ENCODE measurements at places on chromosomes 4 and X. TPM values are rescaled to one million over a fixed set of nuclear protein-coding genes. Genes with fewer than 3 reads are reported as not detected.
A peak's percentile ranks its signal among the peaks of the same experiment; 100 is the strongest.

DNA sequence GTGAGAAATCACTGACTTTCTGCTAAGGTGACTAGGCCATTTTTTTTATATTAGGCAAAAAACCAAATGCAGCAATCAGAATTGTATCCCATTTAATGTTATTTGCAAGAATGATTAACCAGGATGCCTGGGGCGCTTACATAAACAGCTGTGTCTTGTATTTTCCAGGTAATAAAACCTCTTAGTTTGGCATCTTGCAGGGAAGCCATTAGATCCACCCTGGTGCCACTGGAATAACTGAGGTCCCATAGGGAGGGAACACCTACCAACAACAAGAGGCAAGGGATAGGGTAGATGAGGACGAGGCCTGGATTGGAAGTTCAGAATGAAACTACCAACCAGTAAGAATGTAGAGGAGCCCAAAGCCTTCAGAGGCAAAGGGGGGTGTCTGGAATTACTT is 288.3 kb downstream of the ARHGAP24 start:
- DNase-seq = no peak

- no peak for DNase-seq
These were observed 273.3 kb upstream of the FAT4 start for GRCh38 chr4:125041372-125041930.

Gene BTK
- polyA plus RNA-seq = not detected

GRCh38 chr4:119038116-119038841 is 97.4 kb upstream of the MYOZ2 start:
- DNase-seq = peak; percentile 40

GRCh38 chr4:83860200-83860599 is 324.3 kb downstream of the GPAT3 start:
- no peak for DNase-seq

GRCh38 chrX:136115126-136115903 is 32.0 kb upstream of the FHL1 start:
- DNase-seq = peak; percentile 16

- DNase-seq = peak; percentile 97
These were observed 164.9 kb downstream of the MAML3 start for GRCh38 chr4:139988863-139989765.

- DNase-seq = no peak
These were observed 75.9 kb upstream of the LEF1 start for GRCh38 chr4:108244606-108245005.

Gene ENOX2
- 5.9 TPM for polyA plus RNA-seq

- peak; percentile 53 for DNase-seq
These were observed 62.6 kb upstream of the ALB start for GRCh38 chr4:73341454-73341853.

- DNase-seq = no peak
These were observed 364.6 kb downstream of the ZIC3 start for GRCh38 chrX:137930533-137930932.

DNA sequence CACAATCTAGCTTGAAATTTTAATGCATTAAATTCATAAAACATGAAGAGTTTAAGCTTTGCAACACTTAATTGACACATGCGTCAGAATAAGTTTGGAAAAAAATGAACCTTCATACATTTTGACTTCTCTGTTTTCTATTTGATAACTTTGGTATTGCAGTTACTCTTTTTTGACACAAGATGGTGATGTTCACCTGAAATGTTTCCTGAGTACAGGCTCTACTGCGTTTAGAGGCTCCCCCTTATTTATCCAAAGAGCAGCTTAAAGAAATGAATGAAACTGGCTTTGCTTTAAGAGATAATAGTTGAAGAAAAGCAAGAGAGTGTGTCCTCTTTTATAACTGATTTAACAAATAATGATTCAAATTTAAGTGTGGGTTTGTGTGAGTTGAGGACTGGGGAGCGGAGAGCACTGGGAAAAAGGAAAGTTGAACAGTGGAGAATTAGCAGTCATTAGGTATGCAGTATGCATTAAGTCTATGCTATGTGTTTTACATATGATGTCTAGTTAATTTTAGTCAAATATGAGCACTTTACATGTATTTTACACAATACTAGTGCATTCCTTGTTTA is 180.6 kb upstream of the NUDT6 start:
- peak; percentile 69 for DNase-seq

Gene NHSL2
- polyA plus RNA-seq = 0.75 TPM

DNA sequence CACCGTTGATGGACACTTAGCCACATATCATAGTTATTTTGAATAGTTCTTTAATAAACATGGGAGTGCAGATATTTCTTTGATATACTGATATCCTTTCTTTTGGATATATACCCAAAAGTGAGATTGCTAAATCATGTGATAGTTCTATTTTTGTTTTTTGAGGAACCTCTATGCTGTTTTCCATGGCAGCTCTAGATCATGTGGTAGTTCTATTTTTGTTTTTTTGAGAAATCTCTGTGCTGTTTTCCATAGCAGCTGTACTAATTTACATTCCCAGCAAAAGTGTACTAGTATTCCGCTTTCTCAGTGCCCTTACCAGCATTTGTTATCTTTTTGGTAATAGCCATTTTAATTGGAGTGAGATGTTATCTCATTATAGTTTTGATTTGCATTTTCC is 3.6 kb downstream of the SH3BGRL start:
- no peak for DNase-seq

GRCh38 chr4:82380344-82380743 is 6.6 kb upstream of the HNRNPD start:
- DNase-seq = no peak

DNA sequence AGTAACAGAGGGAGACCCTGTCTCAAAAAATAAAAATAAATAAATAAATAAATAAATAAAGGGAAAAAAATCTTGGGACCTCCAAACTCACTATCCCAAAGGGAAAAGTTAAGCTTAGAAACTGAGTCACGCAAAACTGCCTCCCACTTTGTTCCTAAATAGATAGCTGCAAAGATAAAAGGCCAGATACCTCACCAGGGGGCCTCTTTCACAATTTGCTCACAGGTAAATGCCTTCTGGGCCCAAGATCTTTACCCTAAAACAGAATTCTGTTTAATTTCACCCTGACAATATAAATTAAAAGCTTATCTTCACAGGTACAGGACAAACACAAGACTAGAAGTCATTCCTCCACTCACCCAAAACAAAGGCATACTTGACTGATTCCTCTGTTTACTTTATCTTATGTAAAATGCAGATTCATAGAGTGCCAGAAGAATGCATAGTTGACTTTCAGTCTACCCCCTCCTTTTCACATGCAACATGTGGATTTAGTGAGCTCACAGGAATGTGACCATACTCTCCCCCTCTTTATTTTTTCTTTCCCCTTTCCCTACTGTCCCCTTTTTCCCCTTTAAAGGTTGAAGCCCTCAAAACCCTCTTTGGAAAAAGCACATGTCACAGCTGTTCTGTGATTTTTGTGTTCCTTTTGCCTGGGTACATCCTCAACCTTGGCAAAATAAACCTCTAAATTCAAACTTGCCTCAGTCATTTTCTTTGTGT is 23.4 kb downstream of the ELF2 start:
- DNase-seq = peak; percentile 57

Gene RHOXF2
- polyA plus RNA-seq = not detected

DNA sequence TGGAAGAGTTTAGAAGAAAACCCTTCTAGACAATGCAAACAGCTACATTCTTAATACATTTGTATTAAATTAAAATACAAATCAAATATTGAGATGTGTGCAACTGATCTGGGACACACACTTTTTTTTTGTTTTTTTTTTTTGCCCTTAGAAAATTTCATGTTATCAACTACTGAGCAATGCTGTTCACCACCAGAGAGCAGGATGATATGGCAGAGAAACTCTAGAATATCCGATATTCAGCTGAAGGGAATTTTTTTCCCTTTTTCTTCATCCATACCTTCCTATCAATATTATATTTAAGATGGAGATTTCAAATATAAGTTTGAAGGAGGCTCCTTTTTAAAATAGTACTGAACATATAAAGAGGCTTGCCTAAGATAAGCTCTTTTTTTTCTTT is 1.0 kb downstream of the NDST3 start:
- DNase-seq = no peak

DNA sequence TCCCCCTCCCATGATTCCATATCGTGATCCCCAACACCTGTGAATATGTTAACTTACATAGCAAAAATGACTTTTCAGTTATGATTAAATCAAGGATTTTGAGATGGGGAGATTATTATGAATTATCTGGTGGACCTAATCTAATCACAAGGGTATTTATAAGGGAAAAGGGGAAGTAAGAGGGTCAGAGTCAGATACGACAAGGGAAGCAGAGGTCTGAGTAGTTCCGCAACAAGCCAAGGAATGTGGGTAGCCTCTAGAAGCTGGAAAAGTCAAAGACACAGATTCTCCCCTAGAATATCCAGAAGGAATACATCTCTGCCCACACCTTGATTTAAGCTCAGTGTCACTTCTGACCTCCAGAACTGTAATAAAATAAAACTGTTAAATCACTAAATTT is 1.0 kb upstream of the IL13RA1 start:
- no peak for DNase-seq

Gene LRIT3
- polyA plus RNA-seq = not detected

- no peak for DNase-seq
These were observed 358.5 kb downstream of the SPOCK3 start for GRCh38 chr4:166875821-166876220.

DNA sequence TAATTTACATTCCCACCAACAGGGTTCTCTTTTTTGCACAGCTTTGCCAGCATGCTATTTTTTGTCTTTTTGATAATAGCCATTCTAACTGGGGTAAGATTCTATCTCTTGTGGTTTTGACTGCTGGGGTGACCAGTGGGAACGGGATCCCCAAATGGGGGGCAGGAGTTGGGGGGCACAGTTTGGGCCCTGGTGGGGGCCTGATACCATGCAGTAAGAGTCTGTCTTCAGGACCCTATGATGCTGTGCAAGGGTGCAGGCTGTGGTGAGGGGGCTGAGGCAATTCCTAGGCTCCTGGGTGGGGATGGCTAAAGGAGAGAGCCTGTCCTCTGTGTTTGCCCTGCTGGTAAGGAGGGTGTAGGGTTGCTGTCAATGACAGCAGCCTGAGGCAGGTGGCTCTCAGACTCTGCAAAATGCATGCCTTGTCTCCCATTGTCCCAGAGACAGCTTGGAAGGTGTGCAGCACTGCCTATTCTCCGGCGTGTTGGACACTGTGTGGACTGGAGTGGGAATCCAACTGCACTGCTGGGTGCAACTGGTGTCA is 172.7 kb upstream of the ARHGAP24 start:
- DNase-seq = no peak

Gene NPY2R
- not detected for polyA plus RNA-seq

GRCh38 chrX:112819813-112820212 is 20.8 kb downstream of the AMOT start:
- no peak for DNase-seq

- peak; percentile 35 for DNase-seq
These were observed 4.7 kb downstream of the SLIT2 start for GRCh38 chr4:20256381-20256881.

- DNase-seq = no peak
These were observed 10.6 kb downstream of the HMX1 start for GRCh38 chr4:8860892-8861575.

DNA sequence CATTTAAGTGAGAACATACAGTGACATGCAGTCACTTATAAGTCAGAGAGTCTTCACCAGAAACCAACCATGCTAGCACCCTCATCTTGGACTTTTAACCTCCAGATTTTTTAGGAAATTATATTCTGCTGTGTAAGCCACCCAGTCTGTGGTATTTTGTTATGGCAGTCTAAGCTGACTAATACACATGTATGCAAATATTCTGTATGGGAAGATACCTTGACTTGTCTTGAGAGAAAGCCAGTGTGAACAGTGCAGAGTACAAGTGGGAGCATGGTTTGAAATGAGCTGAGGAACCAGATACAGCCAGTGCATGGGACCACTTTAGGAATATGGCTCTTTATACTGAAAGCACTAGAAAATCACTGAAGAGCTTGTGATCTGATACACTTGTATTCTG is 110.4 kb upstream of the MAP9 start:
- DNase-seq = no peak
